Stimulated activated CD4-positive, alpha-beta T cell treated with anti-CD3 and anti-CD28 coated beads, Interleukin-1b, Interleukin-23, amount 100 ng/mL, for 24 hours (primary cell): ENCODE measurements at places on chromosomes 11 and 22.

GRCh38 chr11:64667154-64667745 lies 55.7 kb downstream of the NRXN2 start:
- no peak for DNase-seq

DNA sequence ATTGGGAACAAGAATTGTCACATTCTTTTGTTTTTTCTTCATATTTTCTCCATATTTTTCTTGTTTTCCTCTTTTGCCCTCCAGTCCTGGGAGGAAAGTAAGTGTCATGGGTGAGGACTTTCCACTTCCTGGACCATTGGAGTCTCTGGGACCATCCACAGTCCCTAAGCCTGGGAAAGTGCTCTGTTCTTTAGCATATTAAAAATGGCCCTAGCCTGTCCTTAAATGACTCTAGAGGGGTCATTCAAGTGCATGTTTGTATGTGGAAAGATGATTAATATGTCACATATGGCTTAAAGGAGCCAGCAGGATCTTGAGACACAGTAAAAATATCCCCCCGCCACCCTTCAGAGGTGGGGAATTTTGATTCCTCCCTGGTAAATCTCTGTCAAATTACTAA lies 20.1 kb upstream of the SCGB1D1 start:
- DNase-seq, result no peak

GRCh38 chr22:30326255-30326705 lies 461 bp downstream of the TBC1D10A start:
- DNase-seq, result no peak

- DNase-seq, result no peak
Measured at GRCh38 chr11:86569109-86569508, 103.3 kb downstream of the ME3 start.

DNA sequence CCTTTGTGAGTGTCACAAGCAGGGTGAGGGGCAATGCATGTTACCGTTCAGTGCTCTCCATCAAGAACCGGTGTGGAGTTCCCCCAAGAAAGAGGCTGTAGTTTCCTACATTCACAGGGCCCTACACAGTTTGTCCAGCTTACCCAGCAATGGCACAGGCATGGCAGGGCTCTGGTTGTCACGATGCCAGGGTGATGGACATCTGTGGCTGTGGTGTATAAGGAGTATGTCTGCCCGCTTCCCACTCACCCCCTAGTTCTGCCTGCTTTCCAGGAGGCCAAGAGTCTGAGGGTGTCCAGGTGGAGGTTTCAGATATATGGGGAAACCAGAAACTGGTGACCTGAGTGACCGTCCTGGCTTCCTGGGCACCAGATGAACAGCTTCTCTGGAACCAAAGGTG lies 116.1 kb downstream of the PKNOX2 start:
- no peak for DNase-seq

GRCh38 chr11:8079111-8079675 lies 1.8 kb upstream of the TUB start:
- DNase-seq, result no peak

- DNase-seq, result no peak
Measured at GRCh38 chr11:102846292-102846691, 2.9 kb upstream of the MMP3 start.
